Activated naive CD4-positive, alpha-beta T cell treated with Interleukin-2 at 50 U/mL for 16 hours (primary cell): ENCODE measurements at places on chromosomes 5 and 9.
A peak's percentile ranks its signal among the peaks of the same experiment; 100 is the strongest.

DNA sequence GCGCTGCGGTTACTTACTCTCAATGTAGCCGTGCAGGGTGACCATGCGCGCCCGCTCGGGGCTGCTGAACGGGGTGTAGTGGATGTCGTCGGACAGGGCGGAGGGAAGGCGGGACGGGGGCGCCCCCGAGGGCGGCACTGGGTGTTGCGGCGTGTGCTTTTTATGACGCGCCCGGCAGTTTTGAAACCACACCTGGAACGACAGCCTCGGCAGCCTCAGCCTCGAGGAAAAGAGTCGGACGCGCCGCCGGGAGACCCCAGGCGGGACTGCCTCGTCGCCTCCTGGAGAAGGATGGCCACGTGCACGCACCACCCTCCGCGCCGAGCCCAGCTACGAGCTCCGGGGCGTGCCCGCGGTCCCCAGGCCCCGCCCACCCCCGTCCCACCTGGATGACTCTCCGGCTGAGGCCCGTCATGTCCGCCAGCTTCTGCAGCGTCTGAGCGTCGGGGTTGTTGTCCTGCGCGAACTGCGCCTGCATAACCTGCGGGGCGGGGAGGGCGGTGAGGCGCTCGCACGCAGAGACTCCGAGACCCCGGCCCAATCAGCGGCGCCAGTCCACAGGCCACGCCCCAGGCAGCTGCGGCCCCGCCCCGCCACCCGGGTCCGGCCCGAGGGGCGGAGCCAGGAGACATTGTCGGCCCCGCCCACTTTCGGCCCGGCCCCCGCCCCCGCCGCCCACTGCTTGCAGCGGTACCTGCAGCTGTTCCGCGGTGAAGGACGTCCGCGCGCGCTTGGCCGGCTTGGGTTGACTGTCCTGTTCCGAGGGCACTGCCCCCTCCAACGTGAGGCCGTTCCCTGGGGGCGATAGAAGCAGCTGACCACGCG, 15.0 kb downstream of the LHX6 start:
- peak; percentile 55 for DNase-seq

DNA sequence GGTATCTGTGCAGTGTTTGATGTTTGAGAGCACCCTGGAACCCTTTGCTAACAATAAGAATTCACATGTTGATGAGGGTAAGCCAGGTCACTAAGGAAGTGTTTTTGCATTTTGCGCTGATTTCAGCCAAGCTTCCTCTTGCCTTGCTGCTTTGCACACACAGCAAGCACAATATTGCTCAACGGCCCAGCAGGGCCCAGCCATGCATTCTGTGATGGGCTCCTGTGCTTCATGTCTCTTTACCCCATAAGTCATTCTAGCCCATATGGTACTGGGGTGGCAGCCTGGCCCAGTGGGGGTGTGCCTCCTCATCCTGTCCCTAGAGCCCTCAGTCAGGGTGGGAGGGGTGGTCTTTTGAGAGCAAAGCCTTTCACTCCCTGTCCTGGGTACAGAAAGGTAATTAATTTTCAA, 481.3 kb downstream of the GADD45G start:
- no peak for DNase-seq

DNA sequence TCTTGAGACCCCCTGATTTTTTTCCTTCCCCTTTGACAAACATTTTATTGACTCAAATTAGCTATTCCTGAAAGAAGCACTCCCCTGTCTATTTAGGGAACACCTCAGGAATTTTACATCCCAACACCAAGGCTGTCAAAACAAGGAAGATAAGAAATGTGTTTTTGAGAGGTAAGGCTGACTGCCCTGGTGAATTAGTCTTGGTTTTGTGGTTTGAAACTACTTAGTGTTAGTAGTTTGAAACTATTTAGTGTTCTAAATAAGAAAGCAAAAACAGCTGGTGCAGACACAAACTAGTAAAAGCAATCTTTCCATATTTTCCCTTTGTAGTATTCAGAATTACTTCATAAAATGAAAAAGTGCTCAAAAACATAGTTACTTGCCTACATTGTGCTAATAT, 120.7 kb downstream of the PCSK1 start:
- no peak for DNase-seq

- no peak for DNase-seq
Observed at GRCh38 chr5:150303070-150303615, 438 bp upstream of the ARSI start.

DNA sequence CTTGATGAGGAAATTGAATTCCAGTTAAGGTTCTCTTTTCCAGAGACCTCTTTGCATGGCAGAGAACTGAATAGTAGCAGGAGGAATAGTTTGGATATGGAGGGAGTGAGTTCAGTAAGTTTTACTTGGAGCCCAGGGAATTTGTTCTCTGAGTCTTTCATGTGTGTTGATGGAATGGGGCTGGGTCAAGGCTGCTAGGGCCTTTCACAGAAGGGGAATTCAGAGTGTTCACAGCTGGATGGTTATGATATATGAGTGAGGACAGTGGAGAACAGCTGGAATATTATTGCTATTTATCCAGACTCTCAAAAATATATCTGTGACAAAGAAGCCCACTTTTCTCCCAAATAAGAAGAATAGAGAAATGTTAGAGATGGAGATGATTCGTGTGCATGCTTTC, 372.8 kb downstream of the PLK2 start:
- no peak for DNase-seq

GRCh38 chr5:65288657-65289056, 193.1 kb downstream of the ADAMTS6 start:
- DNase-seq, result no peak

- no peak for DNase-seq
Observed at GRCh38 chr5:138643040-138643791, 68.0 kb upstream of the HSPA9 start.

DNA sequence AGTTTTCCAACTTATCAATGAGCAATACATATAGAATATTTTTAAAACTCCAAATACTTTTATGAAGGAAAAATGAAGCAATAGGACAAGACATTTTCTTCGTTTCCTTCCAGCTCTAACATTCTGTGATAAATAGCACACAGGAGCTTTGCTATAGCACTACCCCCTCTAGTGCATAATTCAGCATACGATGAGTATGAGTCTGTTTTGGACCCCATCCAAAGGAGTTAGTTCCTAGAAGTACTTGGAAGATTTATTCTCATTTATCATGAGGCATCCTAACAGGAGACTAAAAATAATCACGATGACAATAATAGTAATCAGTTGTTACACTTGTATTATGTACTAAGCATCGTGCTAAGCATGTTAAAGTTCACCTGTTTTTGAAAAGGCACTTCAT, 1061.3 kb upstream of the DMAC1 start:
- no peak for DNase-seq

DNA sequence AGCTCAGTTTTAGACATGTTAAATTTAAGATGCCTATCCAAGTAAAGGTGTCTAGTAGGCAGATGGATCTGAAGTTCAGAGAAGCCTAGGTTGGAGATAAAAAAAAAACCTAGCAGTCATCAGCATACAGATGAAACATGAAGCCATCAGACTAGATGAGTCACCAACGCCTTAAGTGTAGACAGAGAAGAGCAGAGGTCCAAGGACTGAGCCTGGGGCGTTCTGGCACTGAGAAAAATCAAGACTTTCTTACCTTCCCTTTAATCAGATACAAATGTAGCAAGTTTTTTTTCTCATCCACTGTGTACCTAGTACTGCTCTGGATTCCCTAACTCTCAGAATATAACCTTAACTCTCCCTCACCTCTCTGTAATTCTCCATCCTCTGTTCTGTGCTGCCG, 97.3 kb downstream of the SIL1 start:
- no peak for DNase-seq

DNA sequence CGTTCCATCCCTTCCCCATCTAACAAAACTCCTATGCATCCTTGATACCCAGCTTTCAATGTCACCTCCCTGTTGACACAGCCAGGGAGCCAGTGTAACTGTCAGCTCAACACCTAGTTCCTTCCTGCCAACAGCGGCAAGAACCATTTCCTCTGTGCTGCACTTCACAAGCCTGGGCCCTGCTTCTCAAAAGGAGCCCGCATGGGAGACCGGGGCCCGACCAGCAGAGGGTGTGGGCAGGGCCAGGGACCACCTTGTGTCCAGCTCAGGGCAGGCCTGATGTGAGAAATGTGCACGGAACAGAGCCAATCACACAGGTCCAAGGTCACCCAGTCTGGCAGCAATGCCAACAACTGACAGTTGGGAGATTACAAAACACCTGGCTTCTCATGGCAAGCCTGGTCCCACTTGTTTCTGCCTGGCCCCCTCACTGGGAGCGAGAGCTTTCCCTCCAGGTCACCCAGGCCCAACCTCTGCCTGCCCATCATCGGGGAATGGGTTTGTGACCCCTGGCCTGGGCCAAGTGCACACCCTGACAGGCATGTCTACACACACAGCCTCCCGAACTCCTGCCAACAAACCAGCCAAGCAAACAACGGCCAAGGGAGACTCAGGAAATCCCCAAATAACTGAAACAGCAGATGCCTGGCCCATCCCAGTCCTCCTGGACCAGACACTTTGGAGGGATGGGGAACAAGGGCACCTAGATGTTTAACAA, 3.1 kb downstream of the RNF44 start:
- peak; percentile 49 for DNase-seq

DNA sequence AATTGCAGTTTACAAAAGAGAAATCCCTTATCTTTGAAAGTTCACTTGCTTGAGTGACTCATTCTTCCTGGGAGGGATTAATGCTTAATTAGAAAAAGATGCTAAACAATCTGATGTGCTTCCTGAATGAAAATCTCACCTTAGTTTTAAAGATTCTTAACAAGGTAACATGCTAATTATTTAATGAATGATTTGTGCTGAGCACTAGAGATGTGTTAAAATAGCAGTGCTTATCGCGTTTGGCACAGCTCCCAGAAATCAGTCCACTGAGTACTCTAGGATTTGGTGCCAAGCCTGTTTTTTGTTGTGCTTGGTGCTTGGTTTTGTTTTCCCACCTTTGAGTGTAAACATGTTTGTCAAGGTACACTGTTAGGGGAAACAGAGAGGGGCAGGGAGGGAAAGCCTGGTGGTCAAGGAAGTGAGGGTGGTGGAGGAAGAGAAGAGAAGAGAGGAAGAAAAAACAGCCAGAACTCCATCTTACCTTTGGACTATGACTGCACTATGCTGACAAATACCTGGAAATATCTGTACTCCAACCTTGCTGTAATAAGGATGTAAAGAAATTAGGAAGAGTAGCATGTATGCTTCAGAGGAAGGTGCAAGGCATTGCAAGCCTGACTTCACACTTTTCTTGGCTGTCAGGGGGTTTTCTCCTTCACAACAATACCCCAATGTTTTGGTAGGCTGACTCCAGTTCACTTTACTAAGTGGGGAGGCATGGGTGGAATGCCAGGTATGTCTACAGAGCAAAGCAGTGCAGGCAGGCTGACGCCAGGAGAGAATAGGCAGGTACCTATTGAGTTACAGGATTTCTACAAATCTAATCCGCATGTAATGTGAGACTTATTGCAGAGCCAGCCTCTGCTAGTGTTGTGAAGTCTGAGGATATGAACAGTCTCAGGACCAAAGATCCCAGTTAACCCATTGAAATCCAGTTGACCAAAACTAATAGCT, 157.2 kb upstream of the ISL1 start:
- no peak for DNase-seq

GRCh38 chr5:76404223-76405211, 1.4 kb downstream of the IQGAP2 start:
- peak; percentile 84 for DNase-seq

DNA sequence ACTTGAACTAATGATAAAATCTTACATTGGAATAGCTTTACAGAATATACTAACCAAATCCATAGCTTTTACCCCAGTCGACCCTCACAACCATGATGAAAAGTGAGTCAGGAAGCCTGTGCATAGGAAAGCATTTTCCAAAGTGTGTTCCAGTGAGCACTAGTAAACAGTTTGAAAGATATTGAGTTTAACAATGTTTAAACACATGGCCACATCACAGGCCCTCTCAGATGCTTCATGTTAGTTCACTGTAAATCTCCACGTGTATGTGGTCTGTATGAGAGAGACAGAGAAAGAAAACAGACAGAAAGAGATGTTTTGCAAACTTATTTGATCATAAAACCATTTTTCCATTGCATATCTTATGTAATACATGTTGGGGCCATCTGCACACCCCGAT, 27.0 kb downstream of the PRUNE2 start:
- no peak for DNase-seq

DNA sequence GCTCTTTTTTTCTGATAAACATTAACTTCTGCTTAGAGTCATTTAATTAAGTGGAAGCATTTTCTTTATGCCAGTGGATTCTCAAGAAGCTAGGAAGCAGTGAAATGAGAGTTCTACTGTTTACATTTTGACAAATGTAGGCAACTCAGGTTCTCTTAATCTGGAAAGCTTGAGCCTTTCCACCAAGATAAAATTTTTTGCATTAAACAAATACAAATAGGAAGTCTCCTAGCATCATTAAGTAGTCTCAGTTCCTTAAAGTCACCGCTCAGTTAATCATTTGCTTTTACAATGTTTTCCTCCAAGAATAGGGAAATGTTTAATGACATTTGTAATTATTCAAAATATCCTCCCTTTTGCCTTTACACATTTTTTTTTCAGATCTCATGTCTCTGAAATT, 290.4 kb upstream of the PDE4D start:
- no peak for DNase-seq

DNA sequence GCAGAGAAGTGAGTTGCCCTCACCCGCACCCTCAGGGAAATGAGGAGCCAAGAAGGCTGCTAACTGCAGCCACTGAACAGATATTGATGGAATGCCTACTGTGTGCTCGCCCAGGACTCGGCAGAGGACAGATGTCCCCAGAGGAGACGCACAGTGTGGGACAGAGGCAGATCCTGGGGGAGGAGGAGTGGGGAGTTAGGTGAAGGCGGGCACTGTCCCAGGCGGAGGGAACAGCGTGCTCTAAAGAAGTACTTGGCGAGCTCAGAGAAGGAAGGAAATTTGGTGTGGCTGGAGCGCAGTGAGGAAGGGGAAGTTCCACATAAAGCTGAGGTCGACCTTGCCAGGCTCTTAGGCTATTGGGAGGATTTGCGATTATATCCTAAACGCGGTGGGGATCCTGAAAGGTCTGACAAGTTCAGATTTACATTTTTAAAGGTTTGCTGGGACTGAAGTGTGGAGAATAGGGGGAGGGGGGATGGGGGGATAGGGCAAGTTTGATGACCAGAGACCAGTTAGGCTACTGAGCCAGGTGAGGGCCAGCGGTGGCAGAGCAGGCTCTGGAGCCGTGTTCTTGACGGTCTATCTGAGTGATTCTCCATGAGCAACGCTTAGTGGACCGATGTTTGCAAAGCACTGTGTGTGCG, 23.6 kb upstream of the CERCAM start:
- no peak for DNase-seq

DNA sequence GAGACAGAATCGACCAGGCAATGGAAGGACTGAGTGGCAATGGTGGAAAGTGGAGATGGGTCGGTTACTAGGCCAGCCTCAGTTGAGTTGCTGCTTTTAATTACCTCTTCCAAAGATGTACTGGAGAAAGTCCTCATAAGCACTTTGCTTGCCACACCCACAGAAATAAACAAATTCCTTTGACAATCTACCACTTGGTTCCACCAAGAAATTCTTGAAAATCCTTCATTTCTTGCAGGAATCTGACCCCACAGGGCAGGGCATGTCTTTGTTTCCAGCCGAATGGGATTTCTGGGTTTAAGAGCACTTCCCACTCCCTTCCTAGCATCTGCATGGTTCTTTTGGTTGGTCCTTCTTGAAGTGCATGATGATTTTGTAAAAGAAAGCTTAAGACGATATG, 54.5 kb downstream of the ADAMTS12 start:
- no peak for DNase-seq
